ENCODE measurements at places on chromosomes 3 and 15.
A peak's percentile ranks its signal among the peaks of the same experiment; 100 is the strongest.

DNA sequence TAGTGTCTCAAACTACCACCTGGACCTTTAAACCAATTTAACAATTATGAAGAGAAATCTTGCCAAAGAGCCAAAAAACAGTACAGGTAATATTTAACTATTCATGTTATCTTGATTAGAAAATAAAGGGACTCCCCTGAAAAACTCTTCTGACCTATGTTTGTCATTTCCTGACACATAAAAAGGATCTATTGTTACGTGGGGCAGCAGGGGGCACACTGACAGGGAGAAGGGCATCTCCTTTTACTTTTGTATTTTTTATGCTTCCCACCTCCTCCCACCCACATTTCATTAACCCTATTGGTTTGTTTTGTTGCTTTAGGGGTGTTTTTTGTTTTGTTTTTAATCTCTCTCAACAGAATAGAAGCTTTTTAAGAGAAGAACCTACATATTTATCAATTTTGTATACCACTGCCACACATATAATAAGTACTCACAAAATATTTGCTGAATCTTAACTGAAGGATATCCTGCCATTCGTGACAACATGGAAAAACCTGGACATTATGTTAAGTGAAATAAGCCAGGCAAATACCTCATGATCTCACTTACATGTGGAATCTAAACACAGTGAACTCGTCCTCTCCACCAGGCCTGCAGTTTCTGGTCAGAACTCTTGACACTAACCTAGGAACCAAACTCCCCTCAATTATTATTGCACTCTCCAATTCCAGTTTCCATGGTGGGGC lies 17.7 kb downstream of the STAG1 start:
- DNase-seq = no peak

DNA sequence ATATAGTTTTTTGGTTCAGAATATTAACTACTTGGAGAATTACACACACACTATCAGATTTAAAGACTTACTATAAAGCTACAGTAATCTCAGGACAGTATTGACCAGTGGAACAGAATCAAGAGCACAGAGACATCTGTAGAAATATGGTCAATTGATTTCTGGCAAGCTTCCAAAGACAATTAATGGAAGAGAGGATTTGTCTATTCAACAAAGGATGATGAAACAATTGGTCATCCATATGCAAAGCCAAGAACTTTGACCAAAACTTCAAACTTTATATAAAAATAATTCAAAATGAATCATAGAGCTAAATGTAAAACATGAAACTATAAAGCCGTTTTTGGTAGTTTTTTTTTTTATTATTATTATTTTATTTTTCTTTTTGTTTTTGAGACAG lies 29.8 kb upstream of the MB21D2 start:
- no peak for DNase-seq

DNA sequence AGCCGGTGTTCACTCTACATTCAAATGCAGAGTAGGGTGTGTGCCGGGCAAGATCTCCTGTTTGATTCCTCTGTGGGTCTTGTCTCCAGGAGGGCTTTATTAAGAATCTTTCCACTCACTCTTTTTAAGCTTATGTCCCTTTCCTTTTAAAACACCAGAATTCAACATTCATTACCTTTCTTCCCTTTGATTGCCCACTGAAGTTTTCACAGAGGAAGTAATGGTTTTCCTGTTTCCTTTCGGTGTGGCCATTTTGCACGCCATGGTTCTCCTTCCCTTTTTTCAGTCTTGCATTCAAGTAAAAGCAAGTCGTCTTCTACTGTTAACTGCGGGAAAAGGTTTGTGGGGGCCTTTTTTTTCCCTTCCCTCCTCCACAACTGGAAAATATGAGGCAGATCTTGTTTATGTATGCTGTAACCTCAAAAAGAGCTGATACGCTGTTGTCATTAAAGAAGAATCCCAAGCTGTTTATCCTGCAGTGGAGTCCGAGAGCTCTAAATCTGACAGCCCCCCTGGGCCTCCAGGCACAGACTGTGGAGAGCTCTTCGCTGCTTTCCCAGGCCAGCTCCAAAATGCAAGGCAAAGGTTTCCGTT lies 40.5 kb downstream of the FILIP1L start:
- peak; percentile 5 for DNase-seq

DNA sequence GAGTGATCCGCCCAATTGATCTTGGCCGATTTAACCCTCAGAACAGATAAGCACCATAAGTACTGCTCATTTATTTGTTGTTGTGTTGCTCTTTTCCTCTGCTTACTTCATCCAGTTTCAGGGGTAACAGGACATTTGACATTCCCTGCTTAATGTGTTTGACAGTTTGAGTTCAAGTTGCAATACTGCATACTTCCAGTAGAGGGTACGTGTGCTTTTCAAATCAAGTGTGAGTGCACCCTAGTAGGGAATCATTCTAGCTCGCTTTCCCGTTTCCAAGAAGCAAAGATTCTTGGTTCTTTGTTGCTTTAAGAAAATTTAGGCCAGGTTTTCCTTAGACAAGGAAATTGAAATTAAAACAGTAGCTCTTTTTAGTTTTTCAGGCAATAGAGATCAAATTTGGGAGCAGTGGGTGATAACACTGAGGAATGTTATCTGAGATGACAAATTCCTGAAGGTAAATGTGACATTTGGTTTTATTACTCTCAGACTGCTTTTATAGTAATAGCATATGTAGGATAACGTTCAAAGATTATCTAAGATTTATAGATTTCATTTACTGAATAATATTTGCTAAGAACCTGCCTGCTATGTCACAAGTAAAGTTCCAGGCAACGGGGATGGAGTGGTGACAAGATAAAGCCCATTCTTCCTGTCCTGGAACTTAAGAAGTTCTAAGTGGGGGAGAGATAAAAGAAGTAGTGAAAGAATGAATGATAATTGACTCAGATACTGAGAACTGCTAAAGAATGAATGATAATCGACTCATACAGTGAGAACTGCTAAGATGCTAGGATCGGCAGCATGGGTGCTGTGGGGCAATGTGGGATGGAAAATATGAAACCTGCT lies 73.3 kb downstream of the SYNPR start:
- peak; percentile 12 for DNase-seq

GRCh38 chr3:59412516-59412915 lies 362.7 kb upstream of the CFAP20DC start:
- DNase-seq = no peak

DNA sequence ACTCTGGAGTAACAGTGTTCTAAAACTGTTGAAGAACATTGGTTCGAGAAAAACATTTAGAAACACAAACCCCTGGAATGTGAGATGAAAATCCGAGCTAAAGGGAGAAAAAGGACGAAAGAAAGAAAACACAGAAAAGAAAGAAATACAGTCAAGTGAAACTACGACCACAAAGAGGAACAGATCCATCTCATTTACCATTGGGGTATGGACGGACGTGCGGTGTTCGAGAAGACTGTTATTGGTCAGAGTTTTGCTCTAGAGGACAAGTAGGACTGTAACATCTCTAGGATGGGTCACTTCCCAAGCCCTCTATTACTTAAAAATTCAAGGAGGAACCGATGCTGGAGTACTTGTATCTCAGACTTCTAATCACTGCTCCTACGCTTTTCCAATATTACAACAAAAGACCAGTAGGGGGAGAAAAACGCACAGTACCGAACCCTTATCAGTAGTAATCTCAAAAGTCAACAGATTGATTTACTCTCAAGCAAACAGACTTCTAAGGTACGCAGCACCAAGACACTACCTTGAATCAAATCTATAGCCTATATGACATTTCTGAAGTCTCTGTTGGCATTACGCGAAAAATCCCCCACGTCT lies 1.1 kb upstream of the PIK3CA start:
- peak; percentile 14 for DNase-seq

DNA sequence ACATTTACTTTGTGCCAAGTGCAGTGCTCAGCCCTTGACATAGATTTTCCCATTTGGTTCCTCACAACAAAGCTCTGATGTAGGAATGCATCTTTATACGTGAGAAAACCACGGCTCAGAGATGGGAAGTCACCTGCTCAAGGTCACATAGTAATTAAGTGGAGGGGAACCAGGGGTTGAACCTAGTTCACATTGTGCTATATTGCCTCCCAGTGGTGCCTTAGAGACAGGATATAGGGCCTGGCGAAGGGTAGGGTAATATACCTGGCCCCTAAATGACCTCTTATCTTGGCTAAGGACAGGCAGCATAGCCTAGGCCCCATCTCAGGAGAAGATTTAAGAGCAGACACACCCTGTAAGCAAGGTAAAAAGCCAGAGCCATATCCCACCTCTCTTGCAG lies 71.5 kb downstream of the FOXP1 start:
- no peak for DNase-seq

- no peak for DNase-seq
Observed at GRCh38 chr15:45631776-45632175, 3.1 kb upstream of the SQOR start.

DNA sequence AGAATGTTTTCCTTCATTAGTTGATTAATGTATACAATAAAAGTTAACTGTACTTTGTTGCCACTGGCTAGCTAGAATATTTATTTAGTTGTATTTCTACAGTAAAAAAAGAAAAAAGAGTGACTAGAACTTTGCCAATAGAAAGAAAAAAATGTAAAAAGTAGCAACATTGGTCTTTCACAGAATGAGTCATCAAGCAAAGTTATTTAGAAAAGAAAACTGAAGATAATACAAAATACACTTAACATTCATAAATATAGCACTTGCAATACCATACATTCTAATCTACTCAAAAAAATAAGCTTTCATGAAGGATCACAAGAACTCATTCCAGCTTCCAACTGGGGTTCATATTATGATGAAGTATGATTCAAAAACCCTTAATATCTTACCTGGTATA lies 83.4 kb downstream of the AQR start:
- no peak for DNase-seq

Measured in neural crest cell (in vitro differentiated cells).